ENCODE measurements at places on chromosomes 12 and 14. TPM values are rescaled to one million over a fixed set of nuclear protein-coding genes. Genes with fewer than 3 reads are reported as not detected.

Gene PSMA3
- total RNA-seq, result 91.8 TPM

Gene TMEM119
- 7.1 TPM for total RNA-seq

Gene CMTM5
- not detected for total RNA-seq

Gene RIMBP2
- 3.2 TPM for total RNA-seq
